ENCODE measurements at places on chromosomes 3 and 15. TPM values are rescaled to one million over a fixed set of nuclear protein-coding genes. Genes with fewer than 3 reads are reported as not detected.

DNA sequence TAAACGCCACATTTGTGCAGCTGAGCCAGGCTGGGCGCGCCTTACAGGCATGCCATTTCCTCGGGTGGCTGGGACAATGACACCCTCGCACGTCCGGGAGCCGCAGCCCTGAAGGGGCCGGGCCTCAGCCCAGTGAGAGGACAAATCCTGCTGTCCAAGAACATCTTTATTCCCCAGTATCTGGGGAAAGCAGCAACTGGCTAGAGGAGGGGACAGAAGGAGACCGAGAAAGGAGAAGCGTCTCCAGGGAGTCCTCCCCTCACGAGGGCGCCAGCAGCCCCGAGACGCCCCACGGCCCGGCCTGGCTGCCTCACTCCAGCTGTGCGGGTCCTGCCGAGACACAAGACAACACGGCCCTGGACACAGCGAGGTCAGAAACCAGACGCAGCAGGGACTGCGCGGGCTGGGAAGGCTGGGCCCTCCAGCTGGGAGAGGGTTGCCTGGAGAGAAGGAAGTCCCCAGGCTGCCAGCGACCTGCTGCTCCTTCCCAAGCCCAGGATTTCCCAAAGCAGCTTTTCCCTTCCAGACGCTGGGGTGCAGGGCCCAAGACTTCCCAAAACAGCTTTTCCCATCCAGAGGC, 130.2 kb downstream of the CHSY1 start:
- DNase-seq, result peak; percentile 79

SLC6A11 gene
- total RNA-seq, result 0.13 TPM

HDC gene
- 3.1 TPM for total RNA-seq

GRCh38 chr15:36358094-36358493, 221.3 kb upstream of the CDIN1 start:
- no peak for DNase-seq

DNA sequence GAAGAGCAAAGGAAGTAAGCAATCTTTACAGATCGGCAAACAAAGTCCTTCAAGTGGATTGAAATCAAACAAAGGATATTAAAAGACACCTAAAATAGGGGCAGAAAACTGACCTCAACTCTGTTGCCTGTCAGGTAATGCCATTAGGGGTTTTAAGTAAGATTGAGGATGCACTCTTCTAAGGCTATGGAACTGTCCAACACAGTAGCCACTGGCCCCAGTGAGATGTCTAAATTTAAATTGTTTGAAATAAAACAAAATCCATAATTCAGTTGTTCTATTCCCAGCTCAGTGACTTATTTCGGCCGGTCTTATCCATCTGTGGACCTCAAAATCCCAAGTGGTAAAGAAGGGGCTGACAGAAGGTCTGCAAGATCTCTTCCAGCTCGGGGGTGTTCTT, 49.5 kb upstream of the LMCD1 start:
- DNase-seq, result no peak

GRCh38 chr15:66251790-66252684, 1.5 kb downstream of the MEGF11 start:
- peak; percentile 63 for DNase-seq

CNTN3 gene
- 2.0 TPM for total RNA-seq
